ENCODE measurements at places on chromosomes 16 and 17. TPM values are rescaled to one million over a fixed set of nuclear protein-coding genes. Genes with fewer than 3 reads are reported as not detected.
A peak's percentile ranks its signal among the peaks of the same experiment; 100 is the strongest.

- peak; percentile 85 for DNase-seq
Observed at GRCh38 chr17:49703557-49704277, 4.0 kb downstream of the SLC35B1 start.

DNA sequence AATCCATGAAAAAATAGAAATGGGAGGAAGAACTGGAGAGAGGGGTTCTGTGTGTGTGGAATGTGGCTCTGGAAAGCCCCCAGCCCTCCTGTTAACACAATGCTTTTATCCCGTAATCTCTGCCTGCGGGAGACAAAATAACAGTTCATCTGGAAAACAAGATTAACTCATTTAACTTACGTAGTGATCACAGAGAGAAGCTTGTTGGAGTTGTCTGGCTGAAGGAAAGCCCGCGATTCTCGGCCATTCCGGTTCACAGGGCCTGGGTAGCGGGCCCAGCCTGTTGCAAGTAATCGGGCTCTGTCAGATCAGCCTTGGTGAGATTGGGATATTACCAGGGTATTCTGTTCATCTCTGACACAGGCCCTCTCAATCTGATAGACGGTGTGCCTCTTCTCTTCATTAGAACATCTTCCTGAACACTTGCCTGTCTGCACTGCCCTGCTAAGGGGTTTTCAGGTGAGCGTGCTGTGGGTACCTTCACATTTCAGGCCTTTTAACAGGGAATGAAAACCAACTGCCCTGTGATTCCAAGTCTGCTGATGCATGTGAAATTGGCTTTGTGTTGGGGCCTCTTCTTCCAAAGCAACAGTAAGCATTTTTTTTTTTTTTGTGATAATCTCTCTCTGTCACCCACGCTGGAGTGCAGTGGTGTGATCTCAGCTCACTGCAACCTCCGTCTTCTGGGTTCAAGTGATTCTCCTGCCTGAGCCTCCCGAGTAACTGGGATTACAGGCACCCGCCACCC, 609.9 kb downstream of the WWOX start:
- no peak for DNase-seq

DNA sequence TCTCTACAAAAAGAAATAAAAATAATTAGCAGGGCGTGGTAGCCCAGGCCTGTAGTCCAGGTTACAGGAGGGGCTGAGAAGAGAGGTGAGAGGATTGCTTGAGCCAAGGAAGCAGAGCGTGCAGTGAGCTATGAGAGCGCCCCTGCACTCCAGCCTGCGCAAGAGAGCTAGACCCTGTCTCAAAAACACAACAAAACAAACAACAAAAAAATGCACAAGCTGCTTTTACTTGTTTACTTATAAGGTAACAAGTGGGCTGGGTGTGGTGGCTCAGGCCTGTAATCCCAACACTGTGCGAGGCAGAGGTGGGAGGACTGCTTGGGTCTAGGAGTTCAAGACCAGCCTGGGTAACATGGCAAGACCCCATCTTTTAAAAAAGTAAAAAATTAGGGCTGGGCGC, 1.7 kb downstream of the CYTH1 start:
- peak; percentile 22 for DNase-seq

- peak; percentile 84 for DNase-seq
Observed at GRCh38 chr17:5078106-5079028, at the start of gene ZFP3. ZFP3 (plus strand) TSS chr17:5078467; CDS start chr17:5091505, 13,038 bp downstream.

Gene HOXB1
- total RNA-seq = not detected

Gene CHAD
- total RNA-seq = 1.1 TPM

DNA sequence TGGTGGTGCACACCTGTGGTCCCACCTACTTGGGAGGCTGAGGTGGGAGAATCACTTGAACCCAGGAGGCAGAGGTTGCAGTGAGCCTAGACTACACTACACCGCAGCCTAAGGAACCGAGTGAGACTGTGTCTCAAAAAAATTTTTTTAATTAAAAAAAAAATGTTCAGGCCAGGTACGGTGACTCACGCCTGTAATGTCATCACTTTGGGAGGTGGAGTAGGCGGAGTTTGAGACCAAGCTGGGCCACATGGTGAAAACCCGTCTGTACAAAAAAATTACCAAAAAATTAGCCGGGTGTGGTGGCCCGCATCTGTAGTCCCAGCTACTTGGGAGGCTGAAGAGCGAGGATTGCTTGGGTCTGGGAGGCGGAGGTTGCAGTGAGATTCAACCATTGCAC, 3.6 kb upstream of the FAM222B start:
- no peak for DNase-seq

DNA sequence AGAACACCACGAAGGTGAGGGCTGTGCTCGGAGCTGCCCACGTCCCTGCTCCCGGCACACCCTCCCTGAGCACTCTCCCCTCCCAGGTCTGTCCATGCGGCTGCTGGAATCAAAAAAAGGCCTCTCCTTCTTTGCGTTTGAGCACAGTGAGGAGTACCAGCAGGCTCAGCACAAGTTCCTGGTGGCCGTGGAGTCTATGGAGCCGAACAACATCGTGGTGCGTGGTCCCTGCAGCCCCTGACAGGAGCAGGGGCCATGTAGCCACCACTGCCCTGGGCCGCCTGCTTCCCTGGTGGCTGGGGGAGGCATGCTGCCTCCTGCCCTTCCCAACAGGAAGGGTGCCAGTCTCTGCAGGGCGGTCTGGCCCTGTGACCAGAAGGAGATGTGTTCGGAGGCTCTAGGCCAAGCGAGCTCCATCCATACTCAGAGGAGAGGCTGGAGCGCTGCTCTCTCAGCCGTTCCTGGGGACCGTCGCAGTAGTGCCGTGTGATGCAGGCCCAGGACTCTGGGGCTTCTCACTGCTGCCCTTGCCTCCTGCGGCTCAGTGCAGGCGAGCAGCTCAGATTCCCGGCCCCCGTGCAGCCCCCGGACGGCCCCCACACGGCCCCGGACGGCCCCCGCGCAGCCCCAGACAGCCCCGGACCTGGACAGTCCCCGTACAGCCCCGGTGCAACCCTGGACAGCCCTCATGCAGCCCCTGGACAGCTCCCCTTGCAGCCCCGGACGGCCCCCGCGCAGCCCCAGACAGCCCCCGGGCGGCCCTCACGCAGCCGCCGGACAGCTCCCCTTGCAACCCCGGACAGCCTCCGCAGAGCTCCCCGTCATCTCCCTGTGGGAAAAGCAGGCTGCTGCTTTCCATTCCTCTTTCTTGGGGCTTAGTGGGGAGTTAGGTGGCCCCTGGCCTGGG, 20.5 kb downstream of the TCF25 start:
- no peak for DNase-seq

Gene C16orf90
- not detected for total RNA-seq

GRCh38 chr16:88384222-88385111, 1.7 kb downstream of the ZNF469 start:
- no peak for DNase-seq

DNA sequence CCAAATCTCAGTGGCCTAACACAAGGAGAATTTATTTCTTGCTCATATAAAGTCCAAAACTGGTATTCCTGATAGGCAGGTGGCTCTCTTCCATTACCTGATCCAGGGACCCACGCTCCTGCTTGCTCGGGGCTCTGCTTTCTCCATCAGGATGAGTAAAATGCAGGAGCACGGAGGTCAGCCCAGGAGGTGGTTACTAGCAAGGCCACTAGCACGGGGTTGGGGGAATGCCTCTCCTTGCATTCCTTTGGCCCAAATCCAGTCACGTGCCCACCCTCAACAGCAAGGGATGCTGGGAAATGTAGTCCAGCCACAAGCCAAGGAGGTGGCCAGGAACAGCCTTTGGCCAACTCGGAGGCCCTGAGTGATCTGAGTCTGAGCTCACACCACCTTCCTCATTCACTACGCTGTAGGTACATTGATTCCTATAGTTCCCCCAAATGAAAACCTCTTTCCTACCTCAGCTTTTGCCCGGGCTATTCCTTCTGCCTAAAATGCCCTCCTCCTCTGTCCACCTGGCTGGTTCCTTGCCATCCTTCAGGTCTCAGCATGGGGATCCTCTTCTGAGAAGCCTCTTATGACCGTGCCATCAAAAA, 38.3 kb upstream of the HAPSTR1 start:
- DNase-seq = peak; percentile 39

DNA sequence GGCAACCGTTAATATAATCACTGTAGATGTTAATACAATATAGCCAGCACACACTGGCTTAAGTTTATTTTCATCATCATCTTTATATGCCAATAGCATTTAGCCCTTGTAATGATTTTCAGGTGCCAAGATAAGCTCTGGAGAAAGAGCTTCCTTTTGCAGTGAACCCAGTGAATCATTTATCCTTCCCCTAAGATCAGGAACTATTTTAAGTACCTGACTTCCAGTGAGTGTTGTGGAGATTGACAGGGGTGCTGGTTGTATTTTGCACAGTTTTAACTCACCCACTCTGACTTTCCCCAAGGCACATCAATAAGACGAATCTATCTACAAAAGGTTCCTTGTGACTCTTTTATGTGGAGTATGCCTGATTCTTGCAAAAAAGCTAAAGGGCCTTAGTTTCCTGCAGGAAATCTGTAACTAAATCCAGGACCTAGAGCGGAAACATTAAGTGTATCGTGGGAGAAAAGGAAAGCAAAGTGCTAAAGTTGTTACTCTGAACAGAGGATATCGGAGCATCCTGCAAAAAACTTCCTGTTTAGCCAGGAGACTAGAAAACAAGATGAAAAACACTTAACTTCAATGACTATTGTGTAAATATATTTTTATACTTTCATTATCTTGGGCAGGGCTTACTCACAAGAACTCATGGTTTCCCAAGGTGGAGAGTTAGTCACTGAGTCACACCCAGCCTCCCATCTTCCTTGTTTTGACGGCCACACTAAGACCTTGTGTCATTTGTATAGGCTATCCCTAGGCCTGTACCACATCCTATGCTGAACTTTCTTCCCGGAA, 183.6 kb downstream of the MAP2K6 start:
- DNase-seq = no peak

DNA sequence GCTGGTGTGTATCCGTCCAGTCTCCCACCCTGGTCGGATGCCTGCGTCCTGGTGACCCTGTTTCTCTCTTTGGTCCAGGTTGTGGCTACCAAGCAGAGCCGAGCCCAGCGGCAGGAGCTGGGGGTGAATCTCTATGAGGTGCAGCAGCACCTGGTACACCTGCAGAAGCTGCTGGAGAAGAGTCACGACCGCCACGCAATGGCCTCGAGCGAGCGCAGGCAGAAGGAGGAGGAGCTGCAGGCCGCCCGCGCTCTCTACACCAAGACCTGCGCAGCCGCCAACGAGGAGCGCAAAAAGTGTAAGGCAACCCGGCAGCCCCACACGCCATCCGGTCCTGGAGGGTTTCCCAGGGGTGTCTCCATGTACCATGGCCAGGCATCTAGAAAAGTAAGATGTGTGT, 13.5 kb downstream of the CCDC40 start:
- DNase-seq = no peak

Gene KCNG4
- not detected for total RNA-seq

- DNase-seq = no peak
Observed at GRCh38 chr17:34886831-34887230, 74.4 kb downstream of the CCT6B start.

DNA sequence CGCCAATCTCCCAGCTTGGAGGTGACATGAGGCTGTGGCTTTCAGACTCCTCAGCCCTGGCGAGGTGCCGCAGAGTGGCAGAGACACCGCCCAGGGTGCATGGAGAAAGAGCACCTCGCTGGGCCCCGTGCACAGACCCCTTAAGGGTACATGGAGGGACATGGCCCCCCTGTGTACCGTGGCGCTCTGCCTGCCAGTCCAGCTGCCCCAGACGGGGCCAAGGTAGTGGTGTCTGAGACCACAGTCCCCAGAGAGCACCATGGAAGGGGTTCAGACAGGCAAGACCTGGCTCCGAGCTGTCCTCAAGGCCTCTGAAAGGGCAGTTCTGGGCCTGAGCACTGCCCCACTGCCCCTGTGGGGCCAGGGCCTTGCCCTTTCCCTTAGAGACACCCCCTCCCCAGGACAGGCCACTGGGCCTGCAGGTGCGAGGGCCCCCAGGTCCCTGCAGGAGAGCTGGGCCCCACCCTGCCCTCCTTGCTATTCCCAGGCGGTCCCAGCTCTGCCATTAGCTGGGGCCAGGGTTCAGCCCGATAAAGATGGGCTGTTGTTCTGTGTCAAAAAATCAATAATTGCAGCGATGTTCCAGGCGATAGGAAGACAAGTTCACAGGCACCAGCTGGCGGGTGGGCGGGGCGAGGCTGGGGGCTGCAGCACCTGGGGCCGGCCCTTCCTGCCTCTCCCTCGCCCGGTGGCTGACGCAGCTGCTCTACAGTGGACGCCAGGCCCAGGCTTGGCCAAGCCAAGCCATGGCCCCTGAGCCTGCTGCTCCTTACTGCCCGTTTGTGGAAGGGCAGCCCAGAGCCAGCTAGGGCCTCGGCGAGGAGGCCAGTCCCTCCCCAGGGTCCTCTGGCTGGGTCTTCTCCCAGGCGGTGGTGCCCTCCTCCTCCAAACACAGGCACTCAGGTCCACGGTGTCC, 51.7 kb downstream of the ZFPM1 start:
- peak; percentile 87 for DNase-seq

Gene TSNAXIP1
- 1.0 TPM for total RNA-seq

GRCh38 chr16:88941913-88942909, 34.8 kb downstream of the CBFA2T3 start:
- peak; percentile 51 for DNase-seq

DNA sequence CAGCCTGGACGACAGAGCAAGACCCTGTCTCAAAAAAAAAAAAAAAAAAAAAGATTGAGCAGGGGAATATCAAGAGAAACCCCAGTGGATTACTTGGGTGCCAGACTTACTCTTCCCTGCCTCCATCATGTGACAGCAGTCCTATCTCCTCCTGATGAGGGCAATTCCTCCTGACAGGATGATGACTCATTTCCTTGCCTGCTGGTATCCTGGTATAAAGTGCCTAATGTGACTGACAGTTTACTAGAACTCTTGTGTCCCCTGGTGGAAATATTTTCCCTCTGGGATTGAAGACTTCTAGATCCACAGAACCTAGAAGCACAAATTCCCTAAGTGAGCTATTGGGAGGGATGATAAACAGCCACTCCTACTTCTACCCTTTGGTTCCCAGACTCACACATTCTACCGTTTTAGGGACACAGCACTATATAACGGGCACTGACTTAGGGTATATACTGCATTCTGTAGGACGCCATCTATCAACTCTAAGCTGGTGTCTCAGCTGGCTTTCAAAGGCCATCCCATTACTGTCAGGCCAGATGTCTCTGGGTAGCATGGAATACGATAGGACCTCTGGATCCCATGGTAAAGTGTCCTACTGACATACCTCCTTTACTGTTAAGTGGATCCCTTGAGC, 114.6 kb upstream of the MED13 start:
- no peak for DNase-seq

DNA sequence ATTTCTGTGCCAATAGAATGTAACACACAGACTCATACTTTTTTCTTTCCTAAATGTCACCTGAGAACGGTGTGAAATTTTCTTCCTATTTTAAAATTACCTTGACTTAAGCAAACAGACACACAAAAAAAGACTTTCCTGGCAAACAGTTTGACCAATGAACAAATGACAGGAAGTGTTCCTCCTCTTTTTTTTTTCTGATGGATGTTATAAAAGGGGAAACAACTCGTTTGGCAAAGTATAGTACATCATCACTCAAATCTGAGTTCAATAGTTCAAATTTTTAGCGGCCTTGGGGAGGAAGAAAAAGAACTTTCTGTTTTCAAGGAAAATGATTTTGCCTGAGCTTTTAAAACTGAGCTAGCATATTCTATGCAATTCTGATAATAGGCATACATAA, 19.8 kb downstream of the HS3ST3A1 start:
- DNase-seq = no peak

GRCh38 chr16:56871172-56871593, 6.2 kb downstream of the SLC12A3 start:
- DNase-seq = no peak

Gene C17orf113
- 0.26 TPM for total RNA-seq

Data from right lobe of liver (tissue), 6 donors.